ENCODE measurements at places on chromosomes 7 and 10. TPM values are rescaled to one million over a fixed set of nuclear protein-coding genes. Genes with fewer than 3 reads are reported as not detected.

Gene EFCAB10
- 0.13 TPM for total RNA-seq

Gene FRAT1
- 1.4 TPM for total RNA-seq

Gene OPALIN
- not detected for total RNA-seq

Gene ZKSCAN5
- 8.1 TPM for total RNA-seq

Gene TYW1
- 16.2 TPM for total RNA-seq

Gene KCNH2
- total RNA-seq = 0.79 TPM

Gene TMEM178B
- 2.3 TPM for total RNA-seq

Gene TNS3
- 74.0 TPM for total RNA-seq

Gene CD36
- 1,000 TPM for total RNA-seq

Gene ANXA8L1
- not detected for total RNA-seq

Gene CARD11
- total RNA-seq = not detected

Gene C10orf67
- not detected for total RNA-seq

Gene SP8
- total RNA-seq = not detected

Gene PTPRN2
- 0.26 TPM for total RNA-seq

Gene COL28A1
- 0.17 TPM for total RNA-seq

Gene CALML5
- total RNA-seq = not detected

Gene CHPF2
- total RNA-seq = 123 TPM

Gene ACBD7
- 0.83 TPM for total RNA-seq

Gene MYH16
- not detected for total RNA-seq

Gene CYP2C19
- not detected for total RNA-seq

Gene SPDYE2
- total RNA-seq = not detected

Gene MAP3K8
- 12.3 TPM for total RNA-seq

Gene GPR26
- total RNA-seq = not detected

Gene NPFFR1
- not detected for total RNA-seq

Gene TMEM176B
- total RNA-seq = not detected

Gene NUDT1
- total RNA-seq = 8.3 TPM
